Omental fat pad (tissue), 4 donors: ENCODE measurements at places on chromosomes 5 and 9.

DNA sequence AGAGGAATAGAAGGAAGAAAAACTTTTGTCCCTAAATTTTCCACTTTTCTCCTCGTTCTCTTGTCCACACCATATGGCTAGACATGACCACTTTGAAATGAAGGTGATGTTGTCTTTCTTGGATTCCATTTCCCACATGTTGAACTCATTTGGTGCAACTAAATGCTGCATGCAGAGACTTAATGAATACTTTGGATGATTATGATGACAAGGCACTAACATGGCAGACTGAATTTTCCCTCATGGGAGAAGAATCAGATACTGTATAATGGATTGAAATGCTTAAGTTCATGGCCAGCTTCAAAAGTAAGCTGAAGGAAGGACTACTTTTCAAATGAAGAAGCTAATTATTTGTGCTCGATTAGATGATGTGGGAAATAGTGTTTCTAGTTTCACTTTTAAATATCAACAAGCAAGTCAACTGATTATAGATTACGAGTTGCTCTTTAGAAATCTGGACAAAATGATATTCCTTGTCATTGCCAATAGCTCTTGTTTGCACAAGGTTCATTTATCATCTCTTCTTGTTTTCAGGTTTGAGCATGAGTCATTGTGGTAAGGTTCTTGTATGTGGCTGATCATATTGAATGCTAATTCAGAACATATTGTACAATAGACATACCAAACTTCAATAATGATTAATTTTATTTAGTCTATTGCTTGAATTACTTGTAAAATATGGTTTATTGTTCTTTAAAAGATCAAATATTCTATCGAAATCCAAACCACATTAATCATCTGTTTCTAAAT lies 501.3 kb upstream of the FTMT start:
- DNase-seq = no peak

DNA sequence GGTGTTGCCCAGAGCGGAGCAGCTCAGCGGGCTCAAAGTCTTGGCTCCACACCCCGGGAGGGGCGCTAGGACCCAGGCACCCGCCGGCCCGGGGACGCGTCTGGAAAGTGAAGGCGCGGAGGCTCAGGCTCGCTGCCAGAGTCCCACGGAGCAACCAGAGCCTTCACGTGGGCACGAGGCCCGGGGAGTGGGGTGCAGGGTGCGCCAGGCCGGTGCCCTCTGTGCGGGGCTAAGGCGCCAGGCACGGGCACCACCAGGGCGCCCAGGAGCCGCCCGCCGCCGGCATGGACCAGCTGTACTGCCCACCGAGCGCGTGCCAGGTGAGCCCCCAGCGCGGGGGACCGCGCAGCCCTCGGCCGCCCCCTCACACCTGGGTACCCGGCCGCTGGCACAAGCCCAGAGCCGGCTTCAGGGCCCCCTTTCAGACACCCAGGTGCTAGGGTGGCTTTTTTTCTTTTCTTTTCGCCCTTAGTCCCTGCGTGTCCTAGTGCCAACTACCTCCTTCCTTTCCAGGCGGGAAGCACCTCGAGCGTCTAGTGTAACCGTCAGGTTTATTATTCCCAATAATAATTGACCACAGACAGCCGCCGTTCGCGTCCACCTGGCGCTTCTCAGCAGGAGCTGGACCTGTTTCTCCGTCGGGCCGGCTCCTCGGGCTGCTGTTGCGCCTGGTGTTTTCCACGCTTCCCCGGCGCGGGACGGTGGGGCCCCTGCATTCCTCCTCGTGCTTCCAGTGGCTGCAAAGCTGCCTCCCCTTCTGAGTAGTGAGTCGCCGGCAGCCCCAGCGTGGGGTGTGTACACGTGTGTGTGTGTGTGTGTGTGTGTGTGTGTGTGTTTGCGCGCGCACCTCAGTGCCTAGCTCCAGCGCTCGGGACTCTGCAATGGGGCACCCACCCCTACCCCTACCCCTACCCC lies 30.1 kb upstream of the PDE8B start:
- DNase-seq = no peak

- DNase-seq = no peak
Measured at GRCh38 chr5:111733571-111733970, 23.4 kb downstream of the NREP start.

DNA sequence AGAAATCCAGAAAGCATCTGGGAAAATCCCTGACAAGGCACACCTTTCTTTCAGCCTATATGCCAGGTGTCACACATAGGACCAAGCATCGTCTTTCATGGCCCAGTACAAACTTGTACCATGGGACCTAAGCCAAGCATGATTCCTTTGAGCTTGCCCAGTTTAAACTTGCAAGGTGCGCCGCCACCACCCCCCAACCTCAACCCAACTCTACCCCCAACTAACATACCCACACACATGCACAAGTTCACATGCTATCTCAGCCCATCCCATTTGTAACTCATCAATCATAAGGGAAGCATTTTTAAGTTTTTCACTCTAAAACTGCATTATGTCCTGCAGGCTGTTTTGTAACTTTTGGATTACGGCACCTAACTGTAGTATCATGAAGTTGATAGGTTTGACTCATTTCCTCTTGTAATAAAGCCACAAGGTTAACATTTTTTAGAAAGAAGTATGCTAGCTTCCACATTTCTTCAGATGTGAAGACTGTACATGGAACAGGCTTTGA lies 145.9 kb upstream of the FST start:
- DNase-seq = no peak

GRCh38 chr5:151126199-151126645 lies 31.4 kb downstream of the ANXA6 start:
- DNase-seq = peak; percentile 62

DNA sequence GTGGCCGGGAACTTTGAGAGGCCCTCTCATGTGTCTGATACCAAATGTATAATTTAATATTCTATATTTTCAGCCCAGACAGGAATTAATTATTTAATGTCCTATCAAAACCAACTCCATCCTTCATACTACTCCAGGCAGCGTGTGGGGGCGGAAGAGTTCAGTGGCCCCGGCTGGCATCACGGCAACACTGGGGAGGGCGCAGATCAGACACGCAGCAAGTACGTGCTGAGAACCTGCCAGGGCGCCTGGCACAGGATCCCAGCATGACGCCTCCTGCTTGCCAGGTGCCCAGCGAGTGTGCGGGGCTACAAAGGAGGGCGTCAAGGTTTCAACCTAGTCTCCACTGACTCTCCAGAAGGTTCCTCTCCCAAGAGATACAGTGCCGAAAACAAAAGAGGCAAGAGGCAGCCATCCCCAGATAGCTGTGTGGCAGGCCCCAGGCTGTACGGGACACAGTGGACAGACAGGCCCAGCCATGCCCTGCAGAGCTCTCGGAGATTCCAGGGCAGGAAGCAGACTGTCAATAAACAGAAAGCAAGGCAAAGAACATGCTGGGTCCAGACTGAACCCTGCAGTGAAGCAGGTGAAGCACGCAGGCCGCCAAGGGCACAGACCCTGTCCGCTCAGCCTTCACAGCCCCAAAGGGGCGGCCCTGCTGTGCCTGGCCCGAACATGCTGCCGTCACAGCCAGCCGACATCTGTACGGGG lies 110.3 kb downstream of the VAV2 start:
- no peak for DNase-seq

- no peak for DNase-seq
Measured at GRCh38 chr9:11275158-11275695, 662.4 kb upstream of the PTPRD start.

GRCh38 chr9:128723866-128724743 lies at the start of gene ZDHHC12:
Gene ZDHHC12, minus strand, starts transcription at chr9:128724127. Its CDS starts 34 bp downstream, at chr9:128724093.
- DNase-seq = peak; percentile 92

DNA sequence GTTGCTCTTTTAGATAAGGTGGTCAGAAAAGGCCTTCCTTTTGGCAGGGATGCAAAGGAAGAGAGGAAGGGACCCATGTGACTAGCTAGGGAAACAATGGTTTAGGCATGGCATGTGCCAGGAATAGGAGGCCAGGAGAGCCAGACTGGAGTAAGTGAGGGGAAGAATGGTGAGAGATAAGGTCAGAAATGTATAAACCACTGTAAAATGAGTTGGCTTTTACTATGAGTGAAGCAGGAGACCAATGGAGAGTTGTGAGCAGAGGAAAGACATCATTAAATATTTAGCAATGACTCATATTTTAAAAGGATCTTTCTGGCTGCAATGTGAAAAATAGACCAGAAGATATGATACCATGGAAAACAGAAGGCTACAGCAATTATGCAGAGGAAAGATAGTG lies 50.9 kb downstream of the AP3B1 start:
- no peak for DNase-seq

DNA sequence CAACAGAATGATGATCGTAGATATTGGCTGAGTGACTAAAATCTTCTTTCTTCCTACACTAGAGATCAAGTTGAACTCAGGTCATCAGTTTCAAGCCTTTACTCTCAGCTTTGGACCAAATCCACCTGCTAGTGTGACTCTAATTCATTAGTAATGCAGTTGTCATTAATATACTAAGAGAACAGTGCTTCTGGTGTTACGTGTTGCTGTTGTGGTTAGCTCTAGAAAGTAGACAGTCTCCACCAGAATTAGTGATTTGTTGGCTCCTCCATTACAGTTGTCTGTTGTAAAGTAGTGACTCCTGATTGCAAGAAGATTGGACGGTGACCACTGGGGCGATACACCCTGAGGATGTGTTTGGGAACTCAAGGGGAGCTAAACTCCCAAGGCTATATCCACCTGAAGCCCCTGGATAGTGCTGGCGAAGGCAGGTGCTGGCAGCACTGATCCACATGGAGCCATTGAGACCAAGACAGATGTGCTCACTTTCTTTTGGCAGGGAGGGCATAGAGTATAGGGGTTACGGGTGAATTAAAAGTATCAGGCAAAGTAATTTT lies 3.1 kb downstream of the CAMK4 start:
- DNase-seq = no peak

GRCh38 chr5:110377361-110377760 lies 349.1 kb downstream of the TMEM232 start:
- no peak for DNase-seq

DNA sequence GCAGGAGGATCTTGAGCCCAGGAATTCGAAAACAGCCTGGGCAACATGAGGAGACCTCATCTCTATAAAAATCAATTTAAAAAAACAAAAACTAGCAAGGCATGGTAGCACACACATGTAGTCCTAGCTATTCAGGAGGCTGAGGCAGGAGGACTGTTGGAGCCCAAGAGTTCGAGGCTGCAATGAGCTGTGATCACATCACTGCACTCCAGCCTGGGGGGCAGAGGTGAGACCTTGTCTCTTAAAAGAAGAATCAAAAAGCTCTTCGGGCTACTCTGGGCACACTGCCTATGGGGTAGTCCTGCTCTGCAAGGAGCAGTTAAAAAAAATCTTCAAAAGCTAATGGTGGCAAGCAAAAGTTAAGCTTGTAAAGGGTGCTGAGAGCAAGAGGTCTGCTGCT lies 23.5 kb downstream of the SKP1 start:
- DNase-seq = no peak

DNA sequence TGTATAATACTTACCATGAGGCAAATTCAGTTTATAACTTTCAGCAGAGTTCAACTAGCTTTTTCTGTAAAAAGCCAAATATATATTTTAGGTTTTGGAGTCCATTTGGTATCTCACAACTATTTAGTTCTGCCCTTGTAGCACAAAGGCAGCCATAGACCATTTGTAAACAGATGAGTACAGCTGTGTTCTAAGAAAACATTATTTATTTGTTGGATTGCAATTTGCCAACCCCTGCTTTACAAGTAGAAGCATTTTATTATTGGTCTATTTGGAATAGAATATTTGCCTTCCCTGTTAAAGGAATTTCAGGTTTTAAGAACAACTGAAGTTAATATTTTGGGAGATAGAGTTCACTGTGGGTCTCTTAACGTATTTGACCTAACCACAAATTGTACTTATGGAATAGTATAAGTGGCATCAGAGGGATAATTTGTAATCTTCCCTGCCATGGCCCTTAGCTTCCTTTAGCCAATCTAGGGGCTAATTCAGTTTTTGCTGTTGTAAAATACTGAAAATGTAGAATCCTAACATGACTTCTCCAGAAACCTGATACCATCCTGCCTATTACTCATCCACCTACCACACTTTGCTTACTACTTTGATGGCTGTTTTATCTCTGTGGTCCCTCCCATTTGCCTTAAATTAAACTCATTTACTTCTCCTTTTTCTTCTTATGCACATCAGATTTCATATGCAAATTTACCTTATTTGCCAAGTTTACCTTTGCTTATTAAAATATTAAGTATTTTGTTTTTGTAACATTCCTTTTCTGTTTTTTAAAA lies 109.2 kb downstream of the DMXL1 start:
- no peak for DNase-seq

DNA sequence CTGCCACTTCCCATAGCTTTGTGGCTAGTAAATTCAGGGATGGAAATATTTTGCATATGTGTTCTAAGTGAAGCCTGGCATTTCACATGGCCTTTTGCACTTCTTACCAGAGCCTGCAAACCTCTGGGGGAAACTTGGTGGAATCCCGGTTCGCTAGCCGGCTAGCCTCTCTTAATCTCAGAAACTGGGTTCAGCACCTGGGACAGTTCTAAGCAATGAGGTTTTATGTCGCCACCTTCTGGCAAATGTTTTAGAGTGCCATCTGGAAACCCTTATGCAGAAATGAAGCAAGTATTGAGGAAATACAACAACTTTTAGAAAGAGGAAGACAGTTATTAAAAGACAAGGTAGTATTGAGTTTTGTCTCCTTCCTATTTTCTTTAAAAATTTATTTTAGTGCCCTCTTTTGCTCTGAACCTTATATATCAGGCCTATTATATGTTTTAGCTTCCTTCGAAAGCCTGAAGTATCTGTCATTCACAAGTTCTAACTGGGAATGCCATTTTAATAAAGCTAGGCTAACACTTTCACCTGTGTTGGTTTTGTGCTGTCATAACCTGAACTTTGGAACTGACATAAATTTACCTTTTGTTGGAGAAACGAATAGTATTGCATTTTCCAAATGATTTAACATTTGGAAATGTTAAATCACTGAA lies 963 bp upstream of the HTR1A start:
- DNase-seq = no peak

- no peak for DNase-seq
Measured at GRCh38 chr5:143008809-143009521, 238.8 kb downstream of the ARHGAP26 start.

- DNase-seq = no peak
Measured at GRCh38 chr5:15808577-15808976, 308.6 kb downstream of the FBXL7 start.

DNA sequence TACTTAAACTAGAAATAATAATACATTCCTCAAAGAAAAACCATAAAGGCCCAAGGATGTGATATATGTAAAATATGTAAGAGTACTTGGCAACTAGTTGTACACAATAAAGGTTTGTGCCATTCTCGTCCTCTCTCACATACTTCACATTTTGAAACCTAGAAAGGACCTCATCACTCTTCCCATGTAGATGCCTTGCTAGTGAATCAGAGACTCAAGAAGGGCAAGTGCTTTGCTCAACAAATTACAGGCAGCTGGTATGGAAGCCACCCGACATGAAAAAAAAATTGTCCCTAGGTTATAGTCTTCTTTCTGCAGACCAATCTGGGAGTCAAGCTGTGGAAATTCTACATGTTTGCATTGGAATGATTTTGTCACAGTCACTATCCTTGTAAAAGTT lies 31.7 kb downstream of the ADRB2 start:
- DNase-seq = no peak

- no peak for DNase-seq
Measured at GRCh38 chr5:151097820-151098767, 17.3 kb upstream of the TNIP1 start.
